Stimulated activated CD8-positive, alpha-beta memory T cell treated with anti-CD3 and anti-CD28 coated beads, Interleukin-7, amount 100 ng/mL, for 1 hour (primary cell): ENCODE measurements at places on chromosomes 3 and 15.
A peak's percentile ranks its signal among the peaks of the same experiment; 100 is the strongest.

GRCh38 chr3:168443965-168444364, 348.2 kb upstream of the GOLIM4 start:
- no peak for DNase-seq

GRCh38 chr3:161689584-161690298, 193.1 kb downstream of the OTOL1 start:
- DNase-seq = no peak

DNA sequence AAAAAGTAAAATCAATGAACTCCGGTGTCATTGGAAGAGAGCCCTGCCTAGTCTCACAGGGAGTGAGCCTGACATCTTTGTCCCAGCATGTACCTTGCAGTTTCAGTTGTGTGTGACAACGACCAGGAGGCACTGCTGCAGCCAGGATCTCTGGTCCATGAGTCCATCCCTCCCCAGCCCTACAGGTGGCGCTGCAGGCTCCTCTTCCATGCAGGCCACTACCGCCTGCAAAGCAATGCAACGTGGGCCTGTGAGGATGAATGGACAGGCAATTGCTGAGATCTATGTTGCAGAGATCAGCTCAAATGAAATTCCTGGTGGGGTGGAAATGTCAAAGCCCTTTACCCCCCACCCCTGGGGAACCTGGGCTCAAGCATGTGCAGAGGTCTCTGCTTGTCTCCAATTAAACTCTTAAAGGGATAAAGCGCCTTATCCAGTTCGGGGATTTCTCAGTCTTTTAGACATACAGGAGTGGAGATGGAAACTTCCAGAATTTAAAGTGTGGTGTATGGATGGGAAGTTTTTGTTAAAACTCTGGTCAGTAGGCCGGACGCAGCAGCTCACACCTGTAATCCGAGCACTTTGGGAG, 35.8 kb downstream of the TKT start:
- DNase-seq = peak; percentile 48

DNA sequence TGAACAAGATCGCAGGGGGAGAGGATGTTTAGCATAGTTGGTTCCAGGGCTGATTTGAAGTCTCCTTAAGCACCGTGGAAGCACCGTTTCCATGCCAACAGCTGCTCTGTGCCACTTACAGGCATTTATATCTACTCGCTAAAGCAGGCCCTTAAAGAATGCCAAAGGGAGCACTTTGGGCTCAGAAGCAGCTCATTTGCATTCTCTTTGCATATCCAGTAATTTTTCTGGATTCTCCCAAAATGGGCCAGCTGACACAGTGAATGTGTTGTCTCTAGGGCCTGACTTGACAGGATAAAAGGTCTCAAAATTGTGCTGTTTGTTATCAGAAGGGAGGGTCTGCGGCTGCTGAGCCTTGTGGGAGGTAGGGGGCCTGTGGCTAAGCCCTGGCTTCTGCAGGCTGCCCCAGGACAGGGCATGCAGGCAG, 138.6 kb downstream of the FBLN2 start:
- no peak for DNase-seq

GRCh38 chr3:30620402-30621360, 14.3 kb downstream of the TGFBR2 start:
- DNase-seq = no peak

GRCh38 chr3:65322910-65323309, 635.1 kb upstream of the ADAMTS9 start:
- DNase-seq = no peak

GRCh38 chr3:113634782-113635474, 61.5 kb downstream of the USF3 start:
- no peak for DNase-seq

DNA sequence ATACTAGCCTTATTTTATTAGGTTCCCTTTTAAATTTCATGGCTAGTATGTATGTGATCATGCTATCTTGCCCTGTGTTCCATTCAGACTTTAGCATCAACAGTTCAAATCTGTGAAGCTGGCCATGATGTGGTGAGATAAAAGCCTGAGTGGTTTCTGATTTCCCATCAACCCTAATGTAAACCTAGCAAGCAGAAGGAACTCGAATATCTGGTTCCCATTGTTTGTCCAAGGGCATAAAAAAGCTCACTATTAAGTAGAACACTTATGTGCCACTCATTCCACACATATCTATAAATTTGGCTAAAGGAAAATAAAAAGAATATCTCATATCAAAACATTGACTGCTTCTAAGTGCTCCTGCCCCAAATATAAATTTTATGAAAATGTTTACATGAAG, 311.7 kb downstream of the CADM2 start:
- DNase-seq = no peak

DNA sequence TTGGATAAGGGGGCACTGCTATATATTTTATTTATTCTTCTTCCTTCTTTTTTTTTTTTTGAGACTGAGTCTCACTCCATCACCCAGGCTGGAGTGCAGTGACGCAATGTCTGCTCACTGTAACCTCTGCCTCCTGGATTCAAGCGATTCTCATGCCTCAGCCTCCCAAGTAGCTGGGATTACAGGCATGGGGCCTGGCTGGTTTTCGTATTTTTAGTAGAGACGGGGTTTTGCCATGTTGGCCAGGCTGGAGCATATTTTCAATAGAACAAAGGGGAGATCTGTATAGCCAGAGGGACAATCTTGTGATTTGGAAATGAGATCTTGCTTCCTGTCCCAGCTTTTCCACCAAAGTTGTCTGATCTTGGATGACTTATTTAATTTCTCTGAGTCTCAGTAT, 133.1 kb upstream of the ABHD17C start:
- DNase-seq = no peak

- no peak for DNase-seq
These were observed 276.0 kb downstream of the GBE1 start for GRCh38 chr3:81485444-81485865.

GRCh38 chr15:29516929-29517328, 247.3 kb upstream of the NSMCE3 start:
- no peak for DNase-seq

GRCh38 chr15:69324565-69324964, 25.9 kb downstream of the PAQR5 start:
- no peak for DNase-seq

DNA sequence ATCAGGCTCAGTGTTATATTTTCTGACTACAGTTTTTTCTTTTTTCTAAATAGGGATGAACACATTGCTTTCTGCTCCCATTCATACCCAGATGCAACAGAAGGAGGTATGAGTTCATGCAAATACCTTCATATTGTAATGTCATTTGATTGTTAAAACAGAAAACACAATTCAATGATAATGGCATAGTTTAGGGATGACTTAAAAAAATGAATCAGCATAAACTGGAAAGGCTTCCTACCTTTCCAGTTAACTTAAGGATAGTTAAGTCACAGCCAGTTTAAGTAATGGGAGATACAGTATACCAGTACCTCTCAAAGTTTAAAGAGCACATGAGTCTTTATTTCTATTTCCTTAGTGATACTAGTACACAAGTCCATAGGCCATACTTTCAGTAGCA, 24.9 kb downstream of the KNL1 start:
- no peak for DNase-seq

GRCh38 chr15:51186891-51187290, 92.2 kb upstream of the TNFAIP8L3 start:
- DNase-seq = no peak

DNA sequence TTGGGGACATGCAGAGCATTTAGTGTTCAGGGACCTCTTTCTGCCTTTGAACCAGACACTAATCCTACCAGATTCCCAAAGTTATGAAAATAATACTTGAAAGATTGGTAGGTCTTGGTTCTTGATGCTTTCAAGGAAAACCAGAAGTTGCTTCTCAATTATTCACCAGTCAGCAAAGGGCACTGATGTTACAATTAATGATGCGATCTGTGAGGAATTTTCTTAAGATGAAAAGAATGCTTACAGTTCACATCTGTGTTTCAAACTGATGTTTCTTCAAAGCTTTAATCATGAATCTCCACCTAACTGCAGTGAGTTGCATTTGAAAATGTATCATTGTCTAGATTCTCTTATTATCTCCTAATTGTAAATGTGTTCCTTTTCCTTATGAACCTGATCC, 161.0 kb downstream of the NAALADL2 start:
- no peak for DNase-seq

- DNase-seq = no peak
These were observed 11.5 kb downstream of the MYLK start for GRCh38 chr3:123872621-123873020.

DNA sequence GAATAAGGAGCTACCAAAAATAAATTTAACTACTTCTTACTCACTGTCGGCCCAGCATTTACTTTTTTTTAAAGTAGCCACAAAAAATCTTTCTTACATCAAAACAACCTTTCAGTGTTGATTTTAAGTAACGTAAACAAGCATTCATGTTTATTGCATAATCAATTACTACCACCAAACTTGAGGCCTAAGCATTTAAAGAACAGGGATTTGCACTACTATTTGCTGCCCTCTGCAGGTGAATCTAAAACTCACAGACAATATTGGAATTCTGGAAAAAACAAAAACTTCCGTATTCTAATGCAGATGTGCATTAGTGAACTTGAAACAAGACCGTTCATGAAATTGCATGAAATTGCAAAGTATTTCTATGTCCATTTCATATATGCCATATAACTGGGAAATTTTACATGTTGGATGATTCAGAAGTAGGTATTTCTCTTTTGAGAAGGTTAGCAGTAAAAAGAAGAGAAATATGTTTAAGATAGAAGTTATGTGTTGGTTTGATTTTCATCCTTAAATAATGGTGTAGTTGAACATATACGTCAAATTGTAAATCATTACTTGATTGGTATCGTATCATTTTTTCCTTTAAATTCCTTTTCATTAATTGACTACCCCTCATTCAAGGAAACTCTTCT, 55.6 kb downstream of the CGGBP1 start:
- no peak for DNase-seq

DNA sequence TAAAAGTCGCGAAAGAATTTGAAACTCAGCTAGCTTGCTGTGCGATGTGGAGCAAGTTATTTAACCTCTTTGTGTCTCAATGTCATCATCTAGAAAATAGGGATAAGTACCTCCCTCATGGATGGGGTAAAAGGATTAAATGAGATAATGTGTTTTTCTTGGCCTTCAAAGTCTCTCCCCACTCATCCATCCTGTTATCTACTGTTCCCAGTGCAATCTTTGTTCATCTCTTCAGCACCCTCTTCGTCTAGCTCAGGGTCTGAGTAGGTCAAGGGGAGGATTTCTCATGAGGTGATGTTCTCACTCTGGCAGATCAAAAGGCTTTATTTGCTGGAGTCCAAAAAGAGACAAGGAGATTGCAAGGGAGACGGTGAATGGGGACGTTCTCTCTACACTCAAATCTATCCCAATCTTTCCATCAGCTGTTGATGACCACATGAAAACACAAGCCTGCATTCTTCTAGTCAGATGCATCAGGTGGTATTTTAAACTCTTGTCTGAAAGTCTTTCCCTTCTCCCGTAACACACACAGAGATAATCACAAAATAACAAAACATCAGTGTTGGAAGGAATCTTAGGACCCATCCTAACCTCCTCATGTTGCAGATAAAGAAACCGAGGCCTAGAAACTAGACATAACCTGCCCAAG, 1.3 kb downstream of the MESD start:
- no peak for DNase-seq

DNA sequence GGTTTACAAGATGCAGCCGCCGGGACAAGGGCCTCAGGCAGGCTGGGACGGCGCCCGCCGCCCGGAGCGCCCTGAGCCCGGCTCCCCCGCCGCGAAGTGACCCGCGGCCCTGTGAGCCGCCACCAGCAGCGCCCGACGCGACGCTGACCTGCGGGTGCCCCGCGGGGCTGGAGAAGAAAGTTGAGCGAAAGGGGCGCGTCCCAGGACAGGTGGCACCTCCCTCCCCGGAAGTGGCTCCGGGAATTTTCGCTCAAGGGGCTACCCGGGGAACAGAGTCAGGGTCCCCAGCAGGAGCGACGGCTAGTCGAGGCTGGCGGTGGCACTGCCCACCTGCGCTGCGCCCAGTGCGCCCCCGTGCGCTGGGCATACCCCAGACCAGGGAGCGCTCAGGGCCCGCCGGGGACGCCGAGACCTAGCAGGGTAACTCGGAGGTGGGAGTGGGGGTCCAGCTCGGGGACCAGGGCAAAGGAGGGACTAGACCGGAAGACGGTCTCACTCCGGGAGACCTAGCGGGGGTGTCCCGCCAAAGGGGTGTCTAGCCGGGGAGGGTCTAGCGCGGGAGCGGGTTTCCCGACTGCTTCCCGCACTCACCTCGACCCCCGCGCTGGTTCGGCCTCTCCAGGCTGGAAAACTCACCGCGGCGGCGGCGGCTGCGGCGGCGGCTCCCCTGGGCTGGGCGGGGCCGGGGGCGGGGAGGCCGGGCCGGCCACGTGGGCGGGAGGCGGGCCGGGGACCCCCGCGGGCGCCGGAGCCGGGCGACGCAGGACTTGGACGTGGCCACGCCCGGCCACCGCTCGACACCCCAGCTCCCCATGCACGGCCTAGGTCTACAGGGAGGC, 18.4 kb downstream of the SPATA12 start:
- DNase-seq = no peak

DNA sequence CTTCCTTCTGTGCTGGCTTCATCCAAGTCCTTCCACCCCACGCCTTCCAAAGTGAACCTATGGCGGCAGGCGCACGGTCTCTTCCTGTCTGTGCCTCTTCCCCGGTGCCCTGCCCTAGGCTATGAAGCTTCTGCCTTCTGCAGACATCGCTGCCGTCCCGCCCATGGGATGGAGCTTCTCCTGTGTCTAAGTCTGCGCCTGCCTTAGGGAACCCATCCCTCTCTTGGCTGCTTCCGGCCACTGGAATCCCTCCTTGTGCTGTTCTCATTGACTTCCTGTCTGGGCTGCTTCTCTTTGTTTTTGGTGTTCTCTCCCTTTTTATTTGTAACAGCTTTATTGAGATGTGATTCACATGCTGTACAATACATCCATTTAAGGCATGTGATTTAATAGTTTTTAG, 17.2 kb downstream of the CHCHD6 start:
- no peak for DNase-seq

DNA sequence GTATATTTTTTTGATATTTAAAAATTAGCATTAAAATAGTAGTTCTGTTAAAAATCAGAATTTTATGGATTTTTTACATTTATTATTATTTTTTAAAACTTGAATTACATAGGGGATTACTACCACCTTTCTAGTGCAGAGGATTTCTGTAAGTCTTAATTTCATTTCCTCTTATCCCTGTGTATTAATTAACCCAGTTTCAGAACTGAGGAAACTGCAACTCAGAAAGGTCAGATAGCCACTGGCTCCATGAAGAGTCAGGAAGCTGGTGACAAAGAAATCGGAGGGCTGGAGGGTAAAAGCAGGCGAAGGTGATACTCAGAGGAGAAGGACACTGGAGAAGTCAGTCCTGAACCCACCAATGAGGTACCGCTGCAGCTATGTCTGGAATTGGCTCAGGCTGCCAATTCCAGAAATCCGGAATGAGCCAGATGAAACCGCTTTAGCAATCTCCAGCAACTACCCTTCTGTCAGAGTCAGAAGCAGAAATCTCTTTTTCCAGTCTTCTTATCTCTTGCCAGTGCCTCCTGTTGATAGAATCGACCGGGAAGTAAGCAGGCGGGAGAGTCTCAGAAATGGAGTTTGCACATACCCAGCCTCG, 308.5 kb downstream of the SV2B start:
- no peak for DNase-seq

- DNase-seq = no peak
These were observed 150.9 kb downstream of the LRRC28 start for GRCh38 chr15:99402014-99402729.
